ENCODE measurements at places on chromosomes 16 and 17.

- peaks cover 2% of the 10 kb centered on the region for H3K27me3 ChIP-seq
- no peak overlapping the region for H3K4me3 ChIP-seq
- peak; percentile 25 for DNase-seq
- no peaks in the 10 kb centered on the region for H3K36me3 ChIP-seq
Measured at GRCh38 chr16:89037261-89038152, 56.1 kb upstream of the ACSF3 start.

- no peaks in the 10 kb centered on the region for H3K4me1 ChIP-seq
- no peak for DNase-seq
- H3K36me3 ChIP-seq = no peaks in the 10 kb centered on the region
- no peak overlapping the region for H3K27ac ChIP-seq
- no peak overlapping the region for H3K4me3 ChIP-seq
Measured at GRCh38 chr17:34068571-34068970, 186.5 kb upstream of the CCL2 start.

GRCh38 chr17:10337976-10338375 lies 34.8 kb downstream of the MYH13 start:
- no peaks in the 10 kb centered on the region for H3K4me1 ChIP-seq
- H3K27ac ChIP-seq = no peak overlapping the region
- no peak overlapping the region for H3K4me3 ChIP-seq
- no peaks in the 10 kb centered on the region for H3K36me3 ChIP-seq

- H3K4me1 ChIP-seq = peaks cover 11% of the 10 kb centered on the region
- H3K36me3 ChIP-seq = no peaks in the 10 kb centered on the region
- H3K27ac ChIP-seq = peak overlapping the region; percentile 32
- no peak overlapping the region for H3K4me3 ChIP-seq
Measured at GRCh38 chr16:57500578-57501111, 14.4 kb upstream of the DOK4 start.

DNA sequence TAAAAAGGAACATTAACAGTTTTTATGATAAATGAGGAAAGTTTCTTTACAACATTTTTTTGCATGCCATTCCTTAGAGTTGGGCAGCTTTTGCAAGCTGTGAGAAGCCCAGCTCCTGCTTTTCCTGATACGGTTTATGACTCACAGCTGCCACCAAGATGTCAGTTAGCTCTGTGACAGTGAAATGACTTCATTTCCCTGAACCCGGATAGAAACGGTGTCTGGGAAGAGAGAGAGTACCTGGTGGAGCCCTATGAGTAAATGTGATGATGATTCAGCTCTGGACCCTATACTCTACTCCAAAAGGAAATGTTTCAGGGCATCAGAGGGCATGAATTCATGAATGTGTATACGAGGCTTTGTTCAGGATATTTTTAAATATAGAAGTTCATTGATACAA lies 366.3 kb upstream of the HSBP1 start:
- no peaks in the 10 kb centered on the region for H3K36me3 ChIP-seq
- no peak overlapping the region for H3K4me3 ChIP-seq
- H3K27ac ChIP-seq = no peak overlapping the region
- no peaks in the 10 kb centered on the region for H3K27me3 ChIP-seq
- no peak for DNase-seq

- no peak overlapping the region for H3K4me3 ChIP-seq
- no peak overlapping the region for H3K27ac ChIP-seq
- no peak for DNase-seq
- no peaks in the 10 kb centered on the region for H3K36me3 ChIP-seq
- no peaks in the 10 kb centered on the region for H3K4me1 ChIP-seq
Measured at GRCh38 chr16:9345046-9345445, 253.6 kb downstream of the HAPSTR1 start.

- H3K4me3 ChIP-seq = no peak overlapping the region
- no peaks in the 10 kb centered on the region for H3K36me3 ChIP-seq
- H3K27ac ChIP-seq = no peak overlapping the region
- H3K27me3 ChIP-seq = peaks cover under 1% of the 10 kb centered on the region
Measured at GRCh38 chr17:51668155-51668962, 408.0 kb downstream of the UTP18 start.

GRCh38 chr17:79435962-79436361 lies 174.9 kb downstream of the RBFOX3 start:
- no peaks in the 10 kb centered on the region for H3K27me3 ChIP-seq
- H3K4me1 ChIP-seq = no peaks in the 10 kb centered on the region
- H3K36me3 ChIP-seq = no peaks in the 10 kb centered on the region
- DNase-seq = no peak
- no peak overlapping the region for H3K4me3 ChIP-seq
- H3K27ac ChIP-seq = no peak overlapping the region

DNA sequence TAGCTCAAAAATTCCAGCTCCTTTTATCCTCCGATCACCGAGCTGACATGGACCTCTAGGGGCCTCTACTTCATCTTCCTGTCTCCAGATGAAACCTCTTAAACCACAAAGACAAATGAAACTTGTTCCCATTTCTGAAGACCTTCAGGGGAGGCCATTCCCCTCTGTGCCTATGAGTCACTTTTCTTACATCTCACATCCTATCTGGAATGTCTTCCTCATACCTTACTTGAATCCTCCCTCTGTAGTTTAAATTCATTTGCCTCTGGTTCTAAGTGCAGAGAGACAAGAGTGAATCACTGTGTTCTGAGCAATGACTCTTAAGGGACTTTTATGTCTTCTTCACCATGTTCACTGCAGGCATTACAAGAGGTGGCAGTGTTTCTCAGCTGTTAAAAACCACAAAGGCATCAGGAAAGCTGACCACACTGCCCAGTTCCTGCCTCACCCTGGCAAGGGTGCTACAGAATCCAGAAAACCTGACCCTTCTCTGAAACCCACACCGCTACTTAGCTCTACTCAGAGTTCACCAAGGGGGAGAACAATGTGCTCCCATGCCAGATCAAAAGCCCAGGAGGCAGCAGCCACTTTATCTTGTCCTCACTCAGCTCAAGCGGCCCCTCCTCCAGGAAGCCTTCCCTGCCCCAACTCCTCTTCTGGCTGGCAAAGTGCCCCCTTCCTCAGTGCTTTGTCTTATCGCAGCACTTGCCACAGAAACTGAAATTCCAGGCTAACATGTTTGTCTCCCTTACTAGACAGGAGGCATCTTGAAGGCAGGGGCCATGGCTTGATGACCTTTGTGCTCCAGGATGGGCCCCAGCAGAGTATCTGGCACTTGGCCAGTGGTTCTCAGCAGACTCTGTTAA lies 6.4 kb downstream of the CUEDC1 start:
- H3K27me3 ChIP-seq = peaks cover 60% of the 10 kb centered on the region
- no peak overlapping the region for H3K27ac ChIP-seq
- H3K4me3 ChIP-seq = no peak overlapping the region

DNA sequence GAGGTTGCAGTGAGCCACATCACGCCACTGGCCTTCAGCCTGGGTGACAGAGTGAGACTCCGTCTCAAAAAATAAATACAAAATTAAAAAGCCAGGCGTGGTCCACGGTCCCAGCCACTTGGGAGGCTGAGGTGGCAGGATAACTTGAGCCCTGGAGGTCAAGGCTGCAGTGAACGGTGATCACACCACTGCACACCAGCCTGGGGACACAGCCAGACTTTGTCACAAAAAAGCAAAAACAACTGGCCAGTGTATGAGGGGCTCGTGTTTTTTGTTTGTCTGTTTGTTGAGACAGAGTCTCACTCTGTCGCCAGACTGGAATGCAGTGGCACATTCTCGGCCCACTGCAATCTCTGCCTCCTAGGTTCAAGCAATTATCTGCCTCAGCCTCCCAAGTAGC lies 1.2 kb upstream of the UBB start:
- H3K4me3 ChIP-seq = no peak overlapping the region
- peaks cover 2% of the 10 kb centered on the region for H3K27me3 ChIP-seq
- no peak overlapping the region for H3K27ac ChIP-seq
- DNase-seq = no peak
- H3K36me3 ChIP-seq = peaks cover 39% of the 10 kb centered on the region
- H3K4me1 ChIP-seq = peaks cover 25% of the 10 kb centered on the region

- H3K4me1 ChIP-seq = no peaks in the 10 kb centered on the region
- no peaks in the 10 kb centered on the region for H3K36me3 ChIP-seq
- H3K27ac ChIP-seq = no peak overlapping the region
- no peak overlapping the region for H3K4me3 ChIP-seq
Measured at GRCh38 chr16:10683170-10683569, 11.6 kb downstream of the TEKT5 start.

GRCh38 chr17:57834146-57834741 lies 15.6 kb downstream of the MRPS23 start:
- no peak overlapping the region for H3K4me3 ChIP-seq
- peaks cover 11% of the 10 kb centered on the region for H3K4me1 ChIP-seq
- no peaks in the 10 kb centered on the region for H3K27me3 ChIP-seq
- H3K27ac ChIP-seq = no peak overlapping the region

DNA sequence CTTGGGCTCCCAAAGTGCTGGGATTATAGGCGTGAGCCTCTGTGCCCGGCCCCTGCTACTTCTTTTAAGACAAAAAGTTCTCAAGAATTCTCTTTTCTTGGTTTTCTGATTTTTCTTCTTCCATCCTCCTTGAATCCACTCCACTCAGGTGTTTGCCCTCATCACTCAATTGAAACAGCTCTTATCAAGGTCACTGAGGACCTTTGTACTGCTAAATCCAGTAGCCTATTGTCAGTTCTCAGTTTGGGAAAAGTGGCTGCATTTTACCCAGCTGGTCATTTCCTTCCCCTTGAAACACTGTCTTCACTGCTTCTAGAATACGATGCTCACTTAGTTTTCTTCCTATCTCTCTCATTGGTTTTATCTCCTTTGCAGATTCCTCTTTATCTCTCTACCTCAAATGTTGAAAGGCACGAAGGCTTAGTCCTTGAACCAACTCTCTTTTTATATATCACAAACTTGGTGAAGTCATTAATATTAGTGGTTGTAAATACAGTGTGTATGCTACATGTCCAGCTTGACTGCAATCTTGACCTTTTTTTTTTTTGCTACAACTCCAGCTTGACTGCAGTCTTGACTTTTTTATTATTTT lies 29.8 kb downstream of the ZNRF1 start:
- H3K27me3 ChIP-seq = no peaks in the 10 kb centered on the region
- no peak overlapping the region for H3K27ac ChIP-seq
- no peak for DNase-seq
- peaks cover 2% of the 10 kb centered on the region for H3K36me3 ChIP-seq
- H3K4me3 ChIP-seq = no peak overlapping the region

DNA sequence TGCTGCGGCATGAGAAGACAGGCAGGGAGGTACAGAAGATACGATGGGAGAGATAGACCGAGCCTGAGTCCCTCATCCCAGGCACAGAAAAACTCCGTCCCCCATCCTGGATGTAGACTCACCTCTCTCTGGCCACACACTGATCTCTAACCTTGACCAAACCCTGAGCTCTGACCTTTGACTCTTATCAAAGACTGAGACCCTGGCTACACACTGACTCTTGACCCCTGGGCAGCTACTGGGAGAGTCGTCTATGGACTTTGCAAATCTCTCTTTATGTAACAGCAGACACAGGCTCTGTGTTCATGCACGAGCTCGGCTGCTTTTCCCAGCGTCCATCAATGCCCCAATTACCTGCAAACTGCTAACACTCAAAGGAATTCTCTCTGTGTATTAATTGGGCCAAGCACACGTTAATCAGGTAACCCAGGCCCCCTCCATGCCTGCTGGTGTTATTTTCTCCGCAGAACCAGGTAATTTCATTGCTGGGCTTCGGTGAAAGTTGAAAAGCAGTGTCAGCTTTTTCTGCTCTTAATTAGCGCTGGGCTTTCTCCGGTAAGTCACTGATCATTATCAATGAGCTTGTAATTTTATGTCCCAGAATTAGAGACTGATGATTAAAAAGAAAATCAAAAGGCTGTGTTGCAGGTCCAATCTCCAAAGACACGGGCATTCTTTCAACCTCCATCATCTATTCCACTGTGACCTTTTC lies 179.4 kb upstream of the NLRP1 start:
- peaks cover 18% of the 10 kb centered on the region for H3K4me1 ChIP-seq
- no peak for DNase-seq
- no peaks in the 10 kb centered on the region for H3K36me3 ChIP-seq
- peaks cover 26% of the 10 kb centered on the region for H3K27me3 ChIP-seq
- H3K27ac ChIP-seq = no peak overlapping the region
- no peak overlapping the region for H3K4me3 ChIP-seq

DNA sequence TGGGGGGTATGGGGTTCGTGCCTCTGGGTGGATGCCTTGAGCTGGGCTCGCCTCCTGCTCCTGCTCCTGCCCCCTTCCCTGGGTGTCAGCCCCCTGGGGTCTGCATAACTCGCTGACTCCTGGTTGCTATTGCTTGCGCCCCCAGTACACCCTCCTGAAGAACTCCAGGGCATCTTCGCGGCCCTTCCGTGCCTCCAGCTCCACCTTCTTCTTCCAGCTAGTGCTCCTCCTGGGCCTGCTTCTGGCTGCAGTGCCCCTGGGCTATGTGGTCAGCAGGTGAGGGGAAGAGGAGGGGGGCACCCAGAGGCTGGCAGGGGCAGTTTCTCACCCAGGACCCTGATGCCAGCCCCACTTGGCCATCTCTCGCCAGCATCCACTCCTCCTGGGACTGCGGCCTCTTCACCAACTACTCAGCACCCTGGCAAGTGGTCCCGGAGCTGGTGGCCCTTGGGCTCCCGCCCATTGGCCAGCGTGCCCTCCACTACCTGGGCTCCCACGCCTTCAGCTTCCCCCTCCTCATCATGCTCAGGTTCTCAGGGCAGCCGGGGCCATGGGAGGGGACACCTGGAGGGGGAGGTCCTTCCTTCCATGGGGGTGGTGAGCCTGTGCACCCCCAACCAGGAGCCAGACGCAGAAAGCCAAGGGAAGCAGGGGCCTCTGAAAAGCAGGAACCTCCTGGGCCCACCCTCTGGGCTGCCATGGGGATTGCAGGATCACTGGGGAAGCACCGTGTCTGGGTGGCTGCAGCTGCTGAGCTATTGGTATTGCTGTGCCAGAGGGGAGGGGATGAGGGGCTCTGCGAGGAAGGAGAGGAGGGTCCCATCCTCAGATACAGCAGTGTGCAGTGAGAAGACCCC lies 7.8 kb upstream of the C17orf99 start:
- H3K4me1 ChIP-seq = peaks cover 54% of the 10 kb centered on the region
- DNase-seq = no peak
- peak overlapping the region; percentile 15 for H3K4me3 ChIP-seq

GRCh38 chr16:64253096-64253495 lies 868.8 kb downstream of the CDH11 start:
- no peaks in the 10 kb centered on the region for H3K4me1 ChIP-seq
- no peak for DNase-seq
- H3K27ac ChIP-seq = no peak overlapping the region

GRCh38 chr17:49358641-49359247 lies 3.3 kb downstream of the ZNF652 start:
- peaks cover 8% of the 10 kb centered on the region for H3K27me3 ChIP-seq
- no peak for DNase-seq
- peak overlapping the region; percentile 37 for H3K27ac ChIP-seq

GRCh38 chr17:34913001-34913400 lies 48.3 kb downstream of the CCT6B start:
- H3K36me3 ChIP-seq = no peaks in the 10 kb centered on the region
- DNase-seq = no peak
- H3K4me1 ChIP-seq = no peaks in the 10 kb centered on the region
